ENCODE measurements at places on chromosomes 16 and 17. TPM values are rescaled to one million over a fixed set of nuclear protein-coding genes. Genes with fewer than 3 reads are reported as not detected.
A peak's percentile ranks its signal among the peaks of the same experiment; 100 is the strongest.

- peaks cover 6% of the 10 kb centered on the region for H3K4me1 ChIP-seq
- DNase-seq: peak; percentile 76
- H3K27ac ChIP-seq: no peak overlapping the region
- peak overlapping the region; percentile 14 for H3K4me3 ChIP-seq
Measured at GRCh38 chr17:1188812-1189504, 9.2 kb upstream of the ABR start.

DNA sequence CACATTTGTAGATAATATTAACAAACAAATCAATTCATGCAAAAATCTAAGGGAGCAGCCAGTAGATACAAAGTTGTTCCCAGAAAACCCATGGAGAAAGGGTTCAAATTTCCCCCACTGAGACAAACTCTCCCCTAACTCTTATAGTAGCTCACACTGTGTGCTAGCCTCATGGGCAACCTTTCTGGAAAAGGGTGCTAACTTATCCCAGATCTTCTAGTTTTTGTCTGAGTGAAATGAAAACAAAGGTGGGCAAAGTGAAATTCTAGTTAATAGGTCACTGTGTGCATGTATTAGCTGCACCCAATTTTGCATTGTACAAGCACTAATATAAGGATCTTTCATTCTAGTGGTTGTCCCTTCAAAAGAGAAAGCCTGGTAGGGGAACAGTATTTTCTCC lies 9.9 kb upstream of the USP32 start:
- no peak overlapping the region for H3K4me3 ChIP-seq
- H3K36me3 ChIP-seq: no peaks in the 10 kb centered on the region
- DNase-seq: no peak
- H3K27me3 ChIP-seq: no peaks in the 10 kb centered on the region
- H3K27ac ChIP-seq: no peak overlapping the region

DNA sequence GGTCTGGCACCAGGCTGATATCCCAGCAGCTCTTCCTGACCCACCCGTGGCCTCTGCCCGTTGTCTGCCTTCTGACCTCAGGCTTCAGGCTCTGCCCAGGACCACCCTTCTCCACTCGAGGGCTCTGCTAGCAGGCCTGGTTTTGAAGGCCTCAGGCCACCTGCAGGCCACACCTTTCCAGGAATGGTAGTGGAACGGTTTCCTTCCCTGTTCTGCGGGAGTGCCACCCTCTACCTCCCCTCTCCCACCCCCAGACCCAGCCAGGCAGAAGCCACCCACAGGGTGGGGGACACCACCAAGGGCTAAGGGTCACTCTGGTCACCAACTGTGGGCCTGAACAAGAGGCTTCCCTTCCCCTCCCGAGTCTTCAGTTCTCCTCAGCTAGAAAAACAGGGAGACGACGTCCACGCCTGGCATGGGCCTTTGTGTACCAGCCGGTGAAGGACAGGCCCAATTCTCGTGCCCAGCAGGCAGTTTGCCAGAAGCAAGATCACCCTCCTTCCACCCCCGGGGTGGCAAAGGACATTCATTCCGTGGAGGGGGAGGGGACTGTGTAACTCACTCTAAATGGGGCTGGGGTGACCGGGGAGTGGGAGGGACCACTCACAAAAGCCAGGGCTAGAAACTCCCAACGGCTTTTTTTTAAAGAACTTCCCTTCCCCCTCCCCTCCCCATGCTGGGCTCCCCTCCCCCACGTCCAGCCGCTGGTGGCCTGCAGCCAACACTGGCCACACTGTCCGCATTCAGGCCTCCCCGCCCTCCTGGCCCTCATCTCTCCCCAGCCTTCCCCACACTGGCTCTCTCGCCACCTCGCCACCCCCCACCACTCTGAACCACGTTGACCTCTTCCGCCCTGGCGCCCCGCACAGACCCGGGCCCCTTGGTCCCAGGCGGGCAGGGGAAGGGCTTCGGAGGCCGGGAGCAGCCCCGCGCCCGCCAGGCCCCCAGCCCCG lies 7.7 kb downstream of the CBX4 start:
- no peaks in the 10 kb centered on the region for H3K27me3 ChIP-seq
- DNase-seq: peak; percentile 84
- peak overlapping the region; percentile 64 for H3K27ac ChIP-seq
- no peak overlapping the region for H3K4me3 ChIP-seq

- no peaks in the 10 kb centered on the region for H3K27me3 ChIP-seq
- peak; percentile 87 for DNase-seq
- no peak overlapping the region for H3K27ac ChIP-seq
- H3K4me1 ChIP-seq: no peaks in the 10 kb centered on the region
- no peak overlapping the region for H3K4me3 ChIP-seq
Measured at GRCh38 chr17:17356149-17356930, 53.2 kb downstream of the NT5M start.

DNA sequence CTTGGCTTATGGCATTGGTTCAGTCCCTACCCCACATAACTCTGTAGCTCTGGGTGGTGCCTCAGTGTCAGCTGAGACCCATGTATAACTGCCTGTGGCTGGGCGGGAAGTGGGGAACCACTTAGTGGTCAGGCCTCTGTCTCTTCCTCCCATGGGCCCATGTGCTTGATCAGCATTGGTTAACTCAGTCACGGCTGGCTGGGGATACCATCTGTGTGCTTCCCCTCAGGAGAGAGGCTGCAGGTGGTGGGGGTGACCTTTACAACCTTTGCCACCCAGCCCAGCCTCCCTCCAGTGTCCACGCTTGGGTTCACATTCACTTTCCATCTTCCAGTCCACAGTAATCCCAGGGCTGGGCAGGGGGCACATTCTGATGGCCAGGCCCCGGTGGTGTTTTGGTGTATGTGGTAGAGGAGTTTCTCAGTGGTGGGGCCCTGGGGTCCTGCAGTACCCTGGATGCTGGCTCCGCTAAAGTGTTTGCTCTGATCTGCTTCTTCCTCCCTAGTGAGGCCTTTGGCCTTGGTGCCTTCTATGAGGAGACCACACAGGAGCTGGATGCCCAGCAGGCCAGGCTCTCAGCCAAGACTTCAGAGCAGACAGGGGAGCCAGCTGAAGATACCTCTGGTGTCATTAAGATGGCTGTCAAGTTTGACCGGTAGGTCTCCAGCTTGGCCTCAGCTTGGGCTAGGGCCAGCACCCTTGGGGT lies 10.2 kb upstream of the NFATC3 start:
- H3K27me3 ChIP-seq: no peaks in the 10 kb centered on the region
- no peak overlapping the region for H3K4me3 ChIP-seq
- no peaks in the 10 kb centered on the region for H3K36me3 ChIP-seq
- H3K4me1 ChIP-seq: no peaks in the 10 kb centered on the region
- H3K27ac ChIP-seq: no peak overlapping the region
- DNase-seq: no peak

DNA sequence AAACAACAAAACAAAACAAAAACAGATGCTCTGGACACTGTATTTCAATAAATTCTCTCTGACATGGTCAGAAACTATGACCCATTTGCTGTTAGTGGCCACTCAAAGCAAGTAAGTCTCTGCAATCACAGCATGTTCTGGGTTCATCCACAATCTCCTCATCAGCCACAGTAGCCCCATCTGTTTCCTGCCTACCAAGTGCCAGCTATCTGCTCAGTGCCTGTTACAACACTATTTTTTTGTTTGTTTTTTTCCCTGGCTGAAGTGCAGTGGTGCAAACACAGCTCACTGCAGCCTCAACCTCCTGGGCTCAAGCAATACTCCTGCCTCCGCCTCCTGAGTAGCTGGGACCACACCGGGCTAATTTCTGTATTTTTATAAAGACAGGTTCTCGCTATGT lies 137.9 kb downstream of the SOX9 start:
- DNase-seq: no peak
- no peak overlapping the region for H3K4me3 ChIP-seq
- no peaks in the 10 kb centered on the region for H3K36me3 ChIP-seq

GRCh38 chr17:63344383-63344782 lies 101.7 kb downstream of the CYB561 start:
- H3K4me1 ChIP-seq: peaks cover 5% of the 10 kb centered on the region
- H3K27me3 ChIP-seq: no peaks in the 10 kb centered on the region
- no peak for DNase-seq
- H3K36me3 ChIP-seq: no peaks in the 10 kb centered on the region
- no peak overlapping the region for H3K4me3 ChIP-seq

GRCh38 chr17:65914784-65915342 lies 277.1 kb downstream of the CEP112 start:
- DNase-seq: no peak
- no peaks in the 10 kb centered on the region for H3K27me3 ChIP-seq
- no peaks in the 10 kb centered on the region for H3K36me3 ChIP-seq
- no peak overlapping the region for H3K4me3 ChIP-seq
- no peak overlapping the region for H3K27ac ChIP-seq
- H3K4me1 ChIP-seq: no peaks in the 10 kb centered on the region

GRCh38 chr16:17379121-17379571 lies 91.6 kb downstream of the XYLT1 start:
- H3K4me3 ChIP-seq: no peak overlapping the region
- peaks cover 4% of the 10 kb centered on the region for H3K4me1 ChIP-seq
- DNase-seq: no peak
- no peak overlapping the region for H3K27ac ChIP-seq

DNA sequence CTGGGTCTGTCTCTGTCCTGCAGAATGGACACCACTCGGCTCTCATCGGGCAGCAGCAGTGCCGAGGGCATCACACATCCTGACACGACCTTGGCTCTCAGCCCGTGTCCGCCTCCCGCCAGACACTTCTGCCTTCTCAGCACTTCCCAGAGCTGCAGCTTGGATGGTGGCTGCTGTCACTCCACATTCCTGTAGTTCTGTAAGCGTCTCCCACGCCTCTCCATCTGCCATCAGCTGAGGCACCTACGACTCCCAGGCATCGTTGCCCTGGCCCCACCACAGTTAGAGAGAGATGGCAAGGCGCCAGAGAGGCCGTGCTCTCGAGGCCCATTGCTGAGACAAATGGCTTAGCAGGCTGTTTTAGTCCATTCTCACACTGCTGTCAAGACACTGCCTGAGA lies 195.9 kb upstream of the CHMP6 start:
- H3K27me3 ChIP-seq: no peaks in the 10 kb centered on the region
- H3K4me3 ChIP-seq: no peak overlapping the region
- no peaks in the 10 kb centered on the region for H3K4me1 ChIP-seq

DNA sequence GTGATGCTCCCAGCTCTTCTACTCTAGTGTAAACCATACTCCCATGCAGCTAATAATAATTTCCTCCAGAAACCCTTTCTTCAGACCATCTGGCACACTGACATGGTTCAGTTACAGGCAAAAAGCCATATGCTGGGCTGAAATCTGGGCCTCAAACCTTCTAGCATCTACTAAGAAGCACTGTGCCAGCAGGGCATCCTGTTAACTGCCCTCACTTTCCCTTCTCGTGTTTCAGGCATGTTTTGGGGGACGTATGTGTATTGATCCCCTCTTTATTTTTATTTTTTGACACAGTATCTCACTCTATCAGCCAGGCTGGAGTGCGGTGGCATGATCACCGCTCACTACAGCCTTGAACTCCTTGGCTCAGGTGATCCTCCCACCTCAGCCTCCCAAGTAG lies 33.3 kb downstream of the STAT5A start:
- H3K4me3 ChIP-seq: no peak overlapping the region
- no peak overlapping the region for H3K27ac ChIP-seq
- no peaks in the 10 kb centered on the region for H3K27me3 ChIP-seq
- no peak for DNase-seq
- peaks cover 15% of the 10 kb centered on the region for H3K36me3 ChIP-seq

GRCh38 chr17:78484271-78485246 lies 92.6 kb downstream of the DNAH17 start:
- no peaks in the 10 kb centered on the region for H3K4me1 ChIP-seq
- H3K4me3 ChIP-seq: no peak overlapping the region
- H3K27me3 ChIP-seq: no peaks in the 10 kb centered on the region
- H3K36me3 ChIP-seq: no peaks in the 10 kb centered on the region
- H3K27ac ChIP-seq: no peak overlapping the region
- no peak for DNase-seq

- no peaks in the 10 kb centered on the region for H3K27me3 ChIP-seq
- H3K27ac ChIP-seq: no peak overlapping the region
- no peaks in the 10 kb centered on the region for H3K36me3 ChIP-seq
Measured at GRCh38 chr16:65994291-65994690, 372.2 kb upstream of the CDH5 start.

- H3K36me3 ChIP-seq: no peaks in the 10 kb centered on the region
- no peak overlapping the region for H3K4me3 ChIP-seq
- H3K27me3 ChIP-seq: no peaks in the 10 kb centered on the region
- no peak overlapping the region for H3K27ac ChIP-seq
- peaks cover 8% of the 10 kb centered on the region for H3K4me1 ChIP-seq
Measured at GRCh38 chr16:88804552-88805339, 1.2 kb downstream of the CDT1 start.

- no peak overlapping the region for H3K27ac ChIP-seq
- no peaks in the 10 kb centered on the region for H3K4me1 ChIP-seq
- DNase-seq: no peak
- no peaks in the 10 kb centered on the region for H3K36me3 ChIP-seq
Measured at GRCh38 chr17:73950593-73950914, 252.9 kb upstream of the RPL38 start.

- H3K27ac ChIP-seq: no peak overlapping the region
- no peaks in the 10 kb centered on the region for H3K27me3 ChIP-seq
- peaks cover 45% of the 10 kb centered on the region for H3K36me3 ChIP-seq
- DNase-seq: peak; percentile 70
Measured at GRCh38 chr16:22321340-22322001, 24.3 kb downstream of the POLR3E start.

The TNP2 gene
- not detected for total RNA-seq

The MRPS23 gene
- total RNA-seq: 13.9 TPM

The SLC39A11 gene
- total RNA-seq: 16.7 TPM

The GRN gene
- 73.7 TPM for total RNA-seq

The SPATA20 gene
- total RNA-seq: 42.3 TPM

The NEURL4 gene
- total RNA-seq: 13.0 TPM

The SLC12A4 gene
- 15.8 TPM for total RNA-seq

The KRTAP4-6 gene
- not detected for total RNA-seq

The KCNJ12 gene
- 0.12 TPM for total RNA-seq

The SLX1A gene
- 25.0 TPM for total RNA-seq

The PRR35 gene
- total RNA-seq: 0.97 TPM

The C1QTNF1 gene
- 16.6 TPM for total RNA-seq

The GPR179 gene
- total RNA-seq: 0.61 TPM

Data from pancreas (tissue), 10 donors.